Type B pancreatic cell (in vitro differentiated cells): ENCODE measurements at places on chromosomes 1 and 21.

DNA sequence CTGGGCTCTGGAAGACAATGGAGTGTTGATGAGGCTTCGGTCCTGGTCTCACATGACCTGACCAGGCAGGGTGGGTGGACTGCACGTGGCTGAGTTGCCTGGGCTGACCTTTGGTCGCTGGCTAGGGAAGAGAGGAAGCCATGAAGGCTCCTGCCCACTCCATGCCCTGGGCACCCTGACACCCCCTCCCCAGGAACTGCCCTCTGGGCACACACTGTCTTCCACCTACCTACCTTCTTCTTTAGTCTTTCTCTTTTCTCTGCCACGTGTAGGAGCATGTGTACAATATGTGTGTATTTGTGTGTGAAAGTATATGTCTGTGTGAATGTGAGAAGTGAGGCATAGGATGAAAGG is 15.1 kb downstream of the POU3F1 start:
- H3K36me3 ChIP-seq = no peaks in the 10 kb centered on the region
- peaks cover 19% of the 10 kb centered on the region for H3K4me1 ChIP-seq
- no peak overlapping the region for H3K27ac ChIP-seq

DNA sequence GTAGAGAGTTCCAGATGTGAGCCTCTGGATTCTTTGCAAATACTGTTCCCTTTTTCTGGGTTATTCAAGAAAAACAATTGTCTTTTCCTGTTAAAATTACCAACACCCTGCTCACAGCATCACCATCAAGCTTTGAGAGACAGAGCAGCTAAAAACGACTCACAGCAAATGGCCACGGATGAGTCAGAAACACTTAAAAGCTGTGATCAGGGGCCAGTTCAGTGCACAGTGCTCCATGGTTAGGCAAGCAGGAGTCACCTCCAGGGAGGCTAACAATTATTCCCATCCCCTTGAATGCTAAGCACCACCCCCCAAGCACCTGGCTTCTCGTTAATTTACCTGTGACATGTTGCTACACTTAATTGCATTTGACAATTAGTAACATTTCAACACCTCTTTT is 128.4 kb upstream of the CAMK1G start:
- no peaks in the 10 kb centered on the region for H3K36me3 ChIP-seq
- H3K27ac ChIP-seq = no peak overlapping the region
- H3K27me3 ChIP-seq = peaks cover 13% of the 10 kb centered on the region
- H3K4me1 ChIP-seq = peaks cover 21% of the 10 kb centered on the region

DNA sequence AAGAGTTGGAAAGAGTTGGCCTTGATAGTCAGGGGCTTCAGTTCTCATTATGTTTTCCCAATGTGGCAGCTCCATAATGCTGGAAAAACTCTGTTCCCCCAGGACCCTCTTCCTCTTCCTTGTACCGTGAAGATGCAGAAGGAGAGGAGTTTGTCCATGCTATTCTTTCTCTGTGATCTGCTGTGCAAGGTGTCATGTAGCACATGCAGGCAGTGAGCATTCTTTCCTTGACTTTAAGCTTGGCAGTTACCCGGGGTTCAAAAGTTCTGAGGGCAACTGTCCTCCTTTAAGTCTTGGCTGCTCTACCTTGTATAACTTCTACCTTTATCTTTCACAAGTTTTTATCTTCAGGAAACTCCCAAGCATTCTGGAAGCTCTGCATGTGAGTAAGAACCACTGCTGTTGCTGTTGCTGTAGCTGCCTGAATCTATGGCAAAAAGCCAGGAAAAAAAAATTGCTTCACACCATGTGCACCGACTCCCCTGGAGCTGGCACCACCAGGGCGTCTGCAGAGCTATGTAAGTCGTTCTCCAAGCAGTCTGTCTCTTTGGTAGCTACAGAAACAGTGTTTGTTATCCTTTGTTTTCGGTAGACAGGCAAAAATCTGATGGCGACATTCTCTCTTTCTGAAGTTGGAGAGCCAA is 42.7 kb upstream of the SLC16A1 start:
- H3K4me3 ChIP-seq = no peak overlapping the region
- peaks cover 10% of the 10 kb centered on the region for H3K36me3 ChIP-seq
- no peaks in the 10 kb centered on the region for H3K4me1 ChIP-seq
- no peak for DNase-seq

DNA sequence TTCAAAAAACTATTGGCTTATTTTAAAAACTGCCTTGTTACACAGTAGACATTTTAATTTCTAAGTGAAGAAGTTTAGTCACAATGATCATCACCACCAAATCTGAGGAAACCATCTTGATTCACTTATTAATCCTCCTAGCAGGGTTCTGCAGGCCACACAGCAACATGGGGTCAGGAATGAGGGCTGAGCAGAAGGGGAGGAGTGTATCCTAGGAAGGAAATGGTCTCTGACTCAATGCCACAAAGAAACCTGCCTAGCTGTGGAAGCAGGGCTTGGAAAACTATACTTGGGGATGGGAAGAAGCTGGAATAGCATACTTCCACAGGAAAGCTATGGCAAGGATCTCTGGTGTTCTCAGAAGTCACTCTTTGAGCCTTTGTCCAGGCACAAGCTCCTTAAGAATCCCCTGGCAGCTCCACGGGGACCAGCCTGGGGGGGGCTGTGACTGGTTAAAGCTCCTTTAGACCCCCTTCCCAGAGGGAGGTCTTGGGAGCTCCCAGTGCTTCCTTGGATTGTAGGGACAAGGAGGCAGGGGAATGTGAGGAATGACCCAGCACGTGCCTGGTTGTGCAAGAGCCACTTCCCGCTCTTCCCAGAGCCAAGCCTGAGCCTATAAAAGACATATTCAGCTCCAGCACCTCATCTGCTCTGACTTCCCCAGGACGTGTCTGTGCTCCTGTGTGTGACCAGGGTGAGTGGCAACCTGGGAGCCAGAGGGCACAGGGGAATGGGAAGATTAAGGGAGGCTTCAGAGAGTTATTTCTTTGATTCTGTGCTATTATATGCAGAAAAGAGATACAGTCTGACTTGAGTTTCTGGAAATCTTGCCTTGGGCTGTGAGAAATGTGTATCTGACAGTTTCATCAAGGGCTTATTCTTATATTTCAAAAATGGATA is at the start of gene LCE2A:
Gene LCE2A (plus strand): TSS at position 645 of the 900 bp plus-strand sequence. CDS start 557 bp downstream, outside the sequence.
- H3K4me1 ChIP-seq = no peaks in the 10 kb centered on the region
- no peak within 1 kb of the TSS for H3K4me3 ChIP-seq
- no peaks in the 10 kb centered on the region for H3K27me3 ChIP-seq
- H3K27ac ChIP-seq = no peak within 1 kb of the TSS
- H3K36me3 ChIP-seq = no peaks in the 10 kb centered on the region

DNA sequence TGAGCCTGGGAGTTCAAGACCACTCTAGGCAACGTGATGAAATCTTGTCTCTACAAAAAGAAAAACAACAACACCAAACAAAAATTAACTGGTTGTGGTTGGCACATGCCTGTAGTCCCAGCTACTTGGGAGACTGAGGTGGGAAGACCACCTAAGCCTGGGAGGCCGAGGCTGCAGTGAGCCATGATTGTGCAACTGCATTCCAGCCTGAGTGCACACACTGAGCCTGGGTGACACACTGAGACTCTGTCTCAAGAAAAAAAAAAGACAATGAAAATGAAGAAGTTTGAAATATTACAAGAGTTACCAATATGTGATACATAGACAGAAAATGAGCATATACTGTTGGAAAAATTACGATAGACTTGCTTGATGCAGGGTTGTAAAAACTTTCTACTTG is 31.9 kb downstream of the PDC start:
- DNase-seq = no peak
- H3K36me3 ChIP-seq = no peaks in the 10 kb centered on the region
- no peaks in the 10 kb centered on the region for H3K27me3 ChIP-seq
- no peak overlapping the region for H3K4me3 ChIP-seq
- no peaks in the 10 kb centered on the region for H3K4me1 ChIP-seq
- no peak overlapping the region for H3K27ac ChIP-seq

GRCh38 chr1:101088431-101088830 is 62.8 kb upstream of the DPH5 start:
- no peak overlapping the region for H3K4me3 ChIP-seq
- H3K36me3 ChIP-seq = no peaks in the 10 kb centered on the region
- H3K27me3 ChIP-seq = no peaks in the 10 kb centered on the region
- H3K27ac ChIP-seq = no peak overlapping the region
- DNase-seq = no peak

GRCh38 chr1:154176337-154176736 is 15.6 kb downstream of the TPM3 start:
- H3K27me3 ChIP-seq = no peaks in the 10 kb centered on the region
- peaks cover 39% of the 10 kb centered on the region for H3K4me1 ChIP-seq
- DNase-seq = no peak
- H3K4me3 ChIP-seq = no peak overlapping the region
- peak overlapping the region; percentile 13 for H3K27ac ChIP-seq

DNA sequence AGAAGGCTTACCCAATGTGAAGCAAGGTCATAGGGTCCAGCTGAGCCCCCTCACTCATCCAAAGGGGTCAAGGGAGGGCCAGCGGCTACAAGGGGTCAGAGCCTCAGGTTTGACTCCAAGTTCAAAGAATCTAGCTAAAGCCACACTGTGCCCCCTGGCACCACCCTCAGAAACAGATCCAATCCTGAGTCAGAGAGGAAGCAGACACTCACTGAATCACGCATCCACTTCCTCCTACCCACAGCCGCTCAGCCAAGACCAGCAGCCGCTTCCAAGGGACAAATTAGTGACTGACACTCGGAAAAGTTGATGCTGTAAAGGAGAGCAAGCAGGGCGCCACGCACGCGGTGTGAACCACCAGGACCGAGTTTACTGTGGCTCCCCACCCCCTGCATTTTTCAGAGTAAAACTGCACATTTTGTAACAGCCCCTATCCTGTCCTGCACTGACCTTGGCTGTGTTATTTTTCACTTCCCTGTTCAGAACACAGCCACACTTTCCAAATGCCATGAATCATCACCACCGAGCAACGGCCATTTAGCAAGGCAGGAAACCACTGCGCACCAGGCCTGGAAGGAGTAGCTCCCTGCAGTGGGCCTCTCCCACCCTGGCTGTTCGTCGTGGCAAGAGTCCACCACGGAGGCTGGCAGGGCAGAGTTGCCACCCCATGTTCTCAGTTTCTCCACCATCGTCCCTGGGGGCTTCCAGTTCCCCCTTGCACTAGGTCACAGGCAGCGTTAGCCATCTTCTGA is 147.8 kb downstream of the TOMM20 start:
- H3K4me1 ChIP-seq = peaks cover 54% of the 10 kb centered on the region
- DNase-seq = no peak
- no peaks in the 10 kb centered on the region for H3K36me3 ChIP-seq
- H3K4me3 ChIP-seq = no peak overlapping the region

GRCh38 chr1:104592926-104593325 is 843.2 kb downstream of the AMY1C start:
- H3K27ac ChIP-seq = no peak overlapping the region
- H3K27me3 ChIP-seq = no peaks in the 10 kb centered on the region
- no peak for DNase-seq
- no peak overlapping the region for H3K4me3 ChIP-seq
- H3K36me3 ChIP-seq = no peaks in the 10 kb centered on the region

- peaks cover 26% of the 10 kb centered on the region for H3K4me1 ChIP-seq
- H3K36me3 ChIP-seq = peaks cover 9% of the 10 kb centered on the region
- no peak overlapping the region for H3K27ac ChIP-seq
- H3K4me3 ChIP-seq = peak overlapping the region; percentile 67
- peaks cover 4% of the 10 kb centered on the region for H3K27me3 ChIP-seq
Measured at GRCh38 chr1:6483017-6483760, 8.3 kb downstream of the PLEKHG5 start.

DNA sequence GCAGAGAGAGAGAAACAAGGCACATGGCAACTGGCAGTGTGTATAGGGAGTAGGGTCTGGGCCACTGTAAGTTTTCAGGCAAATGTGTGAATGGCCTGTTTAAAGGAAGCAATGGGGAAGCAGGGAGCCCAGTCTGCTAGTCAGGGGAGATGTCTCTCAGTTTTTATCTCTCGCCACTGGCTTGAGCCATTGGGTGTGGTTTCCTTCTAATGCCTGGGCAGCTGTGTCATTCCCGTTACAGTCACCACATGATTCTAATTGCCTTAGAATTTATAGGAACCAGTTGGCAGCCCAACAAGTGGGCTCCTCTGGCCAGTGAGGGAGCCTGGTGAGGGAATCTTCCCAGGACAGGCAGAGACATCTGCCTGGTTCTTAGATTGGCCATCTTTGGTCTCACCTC is 182.4 kb downstream of the DISC1 start:
- H3K4me3 ChIP-seq = no peak overlapping the region
- no peak for DNase-seq
- H3K4me1 ChIP-seq = no peaks in the 10 kb centered on the region
- no peak overlapping the region for H3K27ac ChIP-seq
- H3K27me3 ChIP-seq = no peaks in the 10 kb centered on the region

DNA sequence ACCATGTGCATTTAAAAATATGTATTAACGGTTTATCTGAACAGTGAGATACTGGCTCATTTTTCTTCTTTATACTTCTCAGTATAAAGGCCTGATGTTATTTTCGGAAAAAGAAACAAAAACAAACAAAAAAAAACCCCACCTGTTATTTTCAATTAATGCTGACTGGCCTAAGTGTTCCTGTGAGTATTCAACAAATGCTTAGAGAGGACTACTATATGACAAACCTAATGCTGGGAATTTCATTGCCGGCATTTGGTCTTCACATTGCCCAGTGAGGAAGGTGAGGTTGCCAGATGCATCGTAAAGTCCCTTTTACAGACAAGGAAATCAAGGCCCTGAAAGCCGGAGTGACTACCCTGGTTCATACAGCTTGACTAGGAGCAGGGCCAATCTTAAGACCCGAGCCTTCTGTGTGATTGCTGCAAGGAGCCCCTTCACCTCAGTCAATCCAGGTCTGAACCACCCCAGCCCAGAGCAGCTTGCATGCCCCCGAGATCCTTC is 599 bp downstream of the MRPL24 start:
- H3K36me3 ChIP-seq = peaks cover 10% of the 10 kb centered on the region
- H3K27me3 ChIP-seq = no peaks in the 10 kb centered on the region
- DNase-seq = no peak
- peaks cover 32% of the 10 kb centered on the region for H3K4me1 ChIP-seq

DNA sequence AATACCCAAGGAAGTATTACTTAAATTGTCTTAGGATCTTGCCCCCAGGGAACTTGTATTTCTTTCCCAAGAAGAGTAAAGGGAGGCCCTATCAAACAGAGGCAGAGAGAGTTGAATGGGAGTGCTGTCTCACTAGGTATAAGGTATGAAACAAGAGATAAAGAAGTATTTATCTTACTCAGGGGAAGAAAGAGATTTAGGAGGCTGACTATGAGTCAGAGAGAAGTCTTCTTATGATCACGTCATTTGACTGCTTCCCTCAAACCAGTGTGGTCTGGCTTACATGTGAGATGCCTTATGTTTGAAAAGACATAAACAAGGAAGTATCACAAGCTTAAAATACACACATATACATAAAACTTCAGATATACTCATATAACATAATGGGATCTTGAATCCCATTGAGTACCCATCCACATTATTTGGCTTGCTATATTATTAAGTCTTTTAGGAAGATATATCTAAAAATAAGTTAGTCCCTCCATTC is 29.6 kb downstream of the DUSP10 start:
- H3K4me3 ChIP-seq = no peak overlapping the region
- H3K36me3 ChIP-seq = peaks cover 7% of the 10 kb centered on the region
- DNase-seq = no peak
- H3K27ac ChIP-seq = peak overlapping the region; percentile 48
- H3K4me1 ChIP-seq = peaks cover 52% of the 10 kb centered on the region

DNA sequence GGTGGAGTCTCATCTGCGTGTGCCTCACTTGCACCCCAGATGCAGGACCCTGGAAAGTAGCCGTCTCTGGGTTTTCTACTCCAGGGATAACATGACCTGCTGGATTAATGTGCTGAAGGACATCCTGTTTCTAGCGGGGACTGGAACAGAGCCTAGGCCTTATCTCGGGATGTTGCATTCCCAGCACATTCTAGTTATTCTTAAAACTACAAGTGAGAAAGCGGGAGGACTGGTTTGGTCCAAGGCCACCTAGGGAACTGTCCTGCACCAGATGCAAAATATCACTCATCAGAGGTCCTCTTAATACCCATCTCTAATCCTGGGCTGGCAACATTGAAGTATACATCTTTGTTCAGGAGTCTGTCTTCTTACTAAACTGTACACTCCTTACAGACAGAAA is 179.9 kb downstream of the ZC3H11B start:
- H3K27ac ChIP-seq = no peak overlapping the region
- no peaks in the 10 kb centered on the region for H3K27me3 ChIP-seq
- H3K4me1 ChIP-seq = peaks cover 27% of the 10 kb centered on the region
- H3K4me3 ChIP-seq = no peak overlapping the region
- H3K36me3 ChIP-seq = peaks cover 9% of the 10 kb centered on the region
- DNase-seq = no peak
